ENCODE measurements at places on chromosomes 5 and 9.

DNA sequence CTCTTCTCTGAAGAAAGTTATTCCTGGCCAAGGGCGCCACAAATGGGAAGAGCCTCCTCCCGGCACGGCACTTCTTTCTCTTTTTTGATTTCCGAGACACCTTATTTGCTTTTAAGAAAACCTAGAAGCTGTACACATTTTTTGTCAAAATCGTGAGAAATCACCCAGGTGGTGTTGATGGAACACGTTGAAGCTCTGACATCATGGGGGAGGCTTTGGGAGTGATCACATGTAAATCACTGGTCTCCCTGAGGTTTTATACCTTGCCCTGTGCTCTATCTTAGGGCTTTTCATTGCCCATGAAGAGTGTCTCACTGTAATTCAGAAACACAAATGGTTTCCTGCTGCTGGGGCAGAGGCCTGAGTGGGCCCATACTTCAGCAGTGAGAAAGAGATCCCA, 27.4 kb downstream of the SLC36A1 start:
- no peak for DNase-seq

GRCh38 chr9:103225702-103226646, 230.8 kb downstream of the CYLC2 start:
- no peak for DNase-seq

- no peak for DNase-seq
Observed at GRCh38 chr9:121738411-121738810, 87.0 kb downstream of the DAB2IP start.

DNA sequence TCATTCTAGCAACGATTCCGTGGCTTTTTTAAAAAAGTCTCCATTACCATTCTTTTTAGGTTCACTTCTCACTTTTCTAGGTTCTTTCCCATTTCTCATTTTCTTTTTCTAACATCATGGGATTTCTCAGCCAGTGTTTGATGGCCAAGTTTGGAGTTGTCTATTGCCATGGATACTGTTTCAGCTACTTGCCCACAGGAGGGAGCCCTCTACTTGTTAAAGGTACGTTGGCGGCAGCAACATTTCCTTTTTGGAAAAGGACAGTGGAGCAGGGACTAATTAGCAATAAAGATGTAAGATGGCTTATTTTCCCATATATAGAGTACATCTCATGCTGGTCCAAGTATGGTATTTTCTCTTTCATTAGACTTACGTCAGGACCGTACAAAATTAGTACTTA, 2257.5 kb upstream of the C9orf72 start:
- no peak for DNase-seq

- DNase-seq, result no peak
Observed at GRCh38 chr5:101637599-101637998, 658.5 kb downstream of the SLCO4C1 start.

GRCh38 chr9:126638571-126639132, 24.9 kb downstream of the LMX1B start:
- no peak for DNase-seq

- no peak for DNase-seq
Observed at GRCh38 chr5:58149746-58150145, 310.1 kb downstream of the PLK2 start.

DNA sequence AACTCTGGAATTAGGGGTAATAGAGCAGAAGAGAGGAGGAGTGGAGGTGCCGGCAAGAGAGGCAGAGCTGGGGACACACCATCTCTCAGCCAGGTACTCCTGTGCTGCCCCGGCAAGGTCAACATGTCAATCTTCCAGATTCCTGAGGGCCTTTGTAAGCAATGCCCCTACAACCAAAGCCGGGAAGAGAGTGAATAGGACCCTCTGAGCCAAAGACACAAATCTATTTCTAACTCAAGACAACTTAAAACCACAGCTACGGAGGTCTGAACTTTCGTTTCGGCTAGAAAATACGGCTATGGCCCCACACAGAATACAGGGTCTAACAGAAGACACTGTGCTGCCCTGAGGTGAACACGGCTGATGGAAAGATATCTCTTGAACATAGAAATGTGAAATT, 66.6 kb downstream of the SERINC5 start:
- DNase-seq, result no peak

GRCh38 chr9:87665505-87665904, 60.4 kb upstream of the CTSL start:
- DNase-seq, result no peak

DNA sequence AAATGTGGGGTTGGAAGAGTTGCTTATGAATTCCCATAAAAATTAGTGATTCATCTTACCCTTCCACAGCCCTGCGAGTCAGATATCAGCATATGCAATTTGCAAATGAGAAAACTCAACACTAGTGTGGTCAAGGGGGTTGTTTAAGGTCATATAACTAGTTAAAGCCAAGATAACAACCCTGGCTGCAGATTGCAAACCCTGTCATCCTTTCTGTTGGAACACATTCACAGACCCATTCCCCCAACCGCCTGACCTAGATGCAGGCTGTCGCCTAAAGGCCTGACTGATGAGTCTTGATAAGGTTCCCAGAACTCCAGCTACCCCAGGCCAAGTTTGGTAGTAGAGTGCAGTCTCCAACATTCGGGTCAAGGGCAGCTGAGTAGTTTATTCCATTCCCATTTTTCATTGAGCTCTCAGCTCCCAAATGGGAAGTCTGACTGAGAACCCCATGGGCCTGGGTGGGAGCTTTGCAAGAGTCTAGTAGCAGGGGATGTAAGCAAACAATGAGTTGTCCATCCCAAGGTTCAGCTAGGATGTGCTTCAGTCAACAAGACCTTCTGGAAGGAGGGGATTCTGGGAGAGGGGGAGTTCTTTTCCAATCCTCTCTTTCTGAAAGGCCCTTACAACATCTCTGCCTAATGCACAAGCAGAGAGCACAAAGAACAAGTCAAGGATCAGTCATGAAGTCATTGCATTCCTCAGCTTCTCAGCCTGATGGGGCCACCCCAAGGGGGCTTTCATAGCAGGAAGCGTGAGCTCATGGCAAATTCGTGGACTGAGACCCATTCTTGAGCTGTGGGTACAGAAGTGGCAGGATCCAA, 40.3 kb downstream of the ADAM19 start:
- no peak for DNase-seq

- DNase-seq, result no peak
Observed at GRCh38 chr5:9363026-9363425, 182.8 kb downstream of the SEMA5A start.

GRCh38 chr5:168234133-168234532, 57.3 kb upstream of the WWC1 start:
- no peak for DNase-seq

DNA sequence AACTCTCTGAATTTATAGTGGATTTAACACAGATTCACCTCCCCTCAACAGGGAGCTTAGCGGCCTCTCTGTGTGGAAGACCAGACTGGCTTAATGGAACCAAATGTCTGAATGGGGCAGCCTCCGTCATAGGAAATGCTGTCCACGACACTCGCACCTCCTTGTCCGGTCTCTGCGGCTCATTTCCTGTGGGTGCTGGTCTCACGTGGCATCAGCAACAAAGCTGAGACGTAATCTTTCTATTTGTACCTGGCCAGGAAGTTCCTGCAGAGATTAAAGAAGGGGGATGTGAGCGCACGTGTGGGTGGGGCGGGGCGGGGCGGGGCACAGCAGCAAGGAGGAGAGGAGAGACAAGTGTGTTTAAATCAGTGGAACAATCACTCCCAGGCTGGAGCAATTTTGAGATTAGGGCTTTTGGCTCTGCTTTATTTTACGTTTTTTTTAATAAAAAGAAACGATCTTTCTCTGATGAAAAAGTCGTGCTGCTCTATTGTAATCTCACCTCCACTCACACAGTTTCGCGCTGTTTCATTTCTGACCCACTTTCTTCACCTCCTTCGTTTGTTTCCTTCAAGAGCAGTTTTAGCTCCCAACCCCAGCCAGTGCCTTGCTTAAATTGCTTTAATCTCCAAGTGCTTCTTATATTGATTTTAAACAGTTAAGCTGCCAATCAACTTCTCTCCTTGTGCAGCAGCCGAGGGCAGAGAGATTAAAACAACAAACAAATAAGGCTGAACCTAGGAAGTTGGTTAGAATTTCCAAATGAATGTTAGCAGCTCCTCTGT, 132.2 kb upstream of the ASTN2 start:
- DNase-seq, result no peak

GRCh38 chr9:114117996-114118830, 19.1 kb upstream of the KIF12 start:
- no peak for DNase-seq

GRCh38 chr5:173770637-173771036, 117.5 kb upstream of the CPEB4 start:
- no peak for DNase-seq

- no peak for DNase-seq
Observed at GRCh38 chr9:86575137-86575536, 220.9 kb upstream of the TUT7 start.

- DNase-seq, result no peak
Observed at GRCh38 chr5:143557061-143557818, 153.8 kb upstream of the NR3C1 start.

DNA sequence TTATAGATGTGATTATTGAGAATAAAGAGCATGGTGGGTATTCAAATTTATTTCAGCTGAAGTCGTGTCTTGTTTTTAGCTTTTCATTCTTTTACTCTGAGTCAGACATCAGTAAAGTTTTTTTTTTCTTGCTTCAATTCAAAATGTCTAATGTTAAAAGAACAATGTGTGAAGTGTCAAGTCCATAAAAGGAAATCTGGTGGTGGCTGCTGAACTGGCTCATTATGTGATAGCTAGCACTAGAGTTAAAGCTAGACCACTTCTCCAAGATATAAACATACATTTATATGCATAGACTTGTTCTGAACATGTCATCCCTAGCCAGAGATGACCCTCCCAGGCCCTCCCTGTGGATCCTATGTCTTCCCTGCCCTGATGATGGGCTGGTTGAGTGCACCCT, 338.3 kb downstream of the RAB3C start:
- no peak for DNase-seq

GRCh38 chr5:79929095-79929494, 62.0 kb downstream of the MTX3 start:
- no peak for DNase-seq

DNA sequence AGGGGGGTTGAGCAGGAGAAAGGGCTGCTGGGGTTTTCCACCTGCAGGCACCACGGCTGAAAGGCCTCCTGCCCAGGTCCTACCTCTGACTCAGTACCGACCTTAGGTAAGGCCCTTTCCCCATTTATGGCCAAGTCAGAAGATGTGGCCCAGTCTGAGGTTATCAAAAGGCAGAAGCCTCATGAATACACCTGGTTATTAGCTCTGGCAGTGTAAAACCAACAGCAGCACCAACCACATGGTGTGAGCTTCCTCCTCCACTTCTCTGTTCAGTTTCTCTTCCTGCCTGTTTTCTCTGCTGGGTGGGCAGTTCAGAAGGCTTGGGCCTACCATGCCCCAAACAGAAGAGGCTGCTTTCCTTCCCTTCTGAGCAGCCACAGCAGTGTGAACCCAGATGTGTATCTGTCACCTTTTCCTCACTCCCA, 86.9 kb downstream of the UGCG start:
- DNase-seq, result no peak

- no peak for DNase-seq
Observed at GRCh38 chr9:77903666-77904285, 127.8 kb downstream of the GNAQ start.

DNA sequence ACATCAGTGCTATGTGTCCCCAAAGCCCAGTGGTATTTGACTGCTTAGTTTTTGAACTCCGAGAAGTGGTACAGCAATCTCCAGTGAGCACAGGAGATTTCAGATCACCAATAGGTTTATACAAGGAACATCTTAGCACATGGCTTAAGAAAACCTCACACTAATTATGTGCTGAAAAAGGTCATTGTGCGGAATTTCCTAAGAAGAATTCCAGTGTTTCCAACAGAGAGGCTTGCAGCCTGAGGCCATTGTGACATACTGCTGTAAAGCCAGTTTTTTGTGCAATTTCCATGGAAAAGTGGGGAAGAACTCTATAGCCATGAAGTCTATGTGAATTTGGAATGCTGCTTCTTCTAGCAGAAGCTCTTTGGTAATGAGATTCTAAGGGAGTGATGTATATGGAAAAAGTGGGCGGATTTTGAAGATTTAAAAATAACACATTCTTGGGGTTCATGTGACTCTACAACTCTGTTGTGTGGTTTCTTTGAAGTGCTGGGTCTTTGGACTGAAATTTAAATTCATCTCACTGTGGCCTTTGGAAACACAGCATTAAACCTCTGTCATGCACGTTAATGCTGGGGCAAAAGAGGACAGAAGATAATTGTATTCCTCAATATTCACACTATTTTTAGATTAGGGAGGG, 110.5 kb upstream of the CD180 start:
- no peak for DNase-seq

DNA sequence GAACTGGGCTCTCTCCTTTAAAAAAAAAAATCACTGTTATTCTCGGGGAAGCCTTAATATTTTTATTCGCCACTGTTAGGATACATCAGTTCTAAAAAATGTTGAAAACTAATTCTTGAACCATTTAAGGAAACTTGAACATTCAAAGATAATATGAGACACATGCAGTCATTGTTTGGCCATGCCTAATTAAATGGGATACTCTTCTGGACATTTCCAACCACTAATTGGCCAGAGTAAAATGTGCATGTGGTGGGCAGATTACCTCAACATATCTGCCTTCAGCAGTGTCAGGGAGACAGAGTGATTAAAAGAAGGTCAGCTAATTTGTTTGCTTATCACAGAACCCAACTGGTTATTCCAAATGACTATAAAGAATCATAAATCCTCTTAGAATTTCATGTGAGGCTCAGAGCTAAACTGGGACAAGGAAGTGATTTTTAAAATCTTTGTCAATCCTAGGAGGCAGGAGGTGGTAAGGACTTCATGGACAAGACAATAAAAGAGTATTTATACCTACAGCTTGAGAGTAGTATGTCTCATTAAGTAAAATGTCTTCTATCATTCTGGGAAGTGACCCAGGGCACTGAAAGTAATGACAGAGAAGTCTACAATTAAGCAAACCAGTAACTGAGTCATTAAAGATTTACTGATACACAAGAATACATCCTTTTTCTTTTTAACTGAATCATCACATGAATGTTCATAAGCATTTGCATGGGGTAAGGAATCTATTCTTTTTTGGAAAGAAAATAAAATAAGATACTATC, 242.9 kb upstream of the TRPM3 start:
- DNase-seq, result no peak

GRCh38 chr9:137465000-137465719, 6.0 kb upstream of the NSMF start:
- DNase-seq, result no peak

- DNase-seq, result no peak
Observed at GRCh38 chr5:58087123-58087522, 372.8 kb downstream of the PLK2 start.

All from stimulated activated CD4-positive, alpha-beta T cell treated with anti-CD3 and anti-CD28 coated beads, Interleukin-4, amount 100 ng/mL, for 48 hours (primary cell).